SK-N-SH treated with all-trans-retinoic acid at 6 μM for 48 hours (cell line): ENCODE measurements at places on chromosomes 5 and 9.

GRCh38 chr5:113128082-113128481 lies 151.5 kb downstream of the DCP2 start:
- no peak for ATAC-seq

DNA sequence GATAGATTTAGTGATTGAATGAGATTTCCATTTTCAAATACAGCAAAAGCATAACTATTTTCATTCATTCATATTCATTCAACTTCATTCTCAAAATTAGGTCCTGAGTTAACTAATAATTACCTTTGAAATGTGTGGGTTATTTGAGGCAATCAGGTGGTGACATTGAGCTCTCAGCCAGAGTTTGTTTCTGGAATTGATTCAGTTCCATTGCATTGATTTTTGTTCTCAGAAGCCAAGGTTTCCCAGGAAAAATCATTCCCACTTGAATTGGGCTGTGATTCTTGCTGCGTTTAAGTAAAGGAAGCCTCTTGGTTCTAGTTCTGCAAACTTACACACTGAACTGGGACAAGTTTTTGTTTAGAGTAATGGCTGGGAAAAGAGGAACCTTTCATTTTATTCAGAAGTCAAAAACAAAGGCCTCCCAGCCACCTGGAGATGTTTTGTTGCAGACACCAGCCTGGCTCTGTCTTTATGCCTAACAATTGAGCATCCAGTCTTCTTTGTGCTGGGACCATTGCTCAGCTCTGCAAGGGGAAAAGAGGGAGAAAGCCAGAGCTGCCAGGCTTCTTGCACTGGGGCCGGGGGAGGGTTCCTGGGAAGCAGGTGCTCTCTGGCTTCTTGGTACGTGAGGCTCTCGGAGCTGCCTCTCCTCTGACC lies 198.6 kb downstream of the TRIO start:
- no peak for ATAC-seq

GRCh38 chr9:8389531-8389930 lies 590.0 kb upstream of the DMAC1 start:
- no peak for ATAC-seq

DNA sequence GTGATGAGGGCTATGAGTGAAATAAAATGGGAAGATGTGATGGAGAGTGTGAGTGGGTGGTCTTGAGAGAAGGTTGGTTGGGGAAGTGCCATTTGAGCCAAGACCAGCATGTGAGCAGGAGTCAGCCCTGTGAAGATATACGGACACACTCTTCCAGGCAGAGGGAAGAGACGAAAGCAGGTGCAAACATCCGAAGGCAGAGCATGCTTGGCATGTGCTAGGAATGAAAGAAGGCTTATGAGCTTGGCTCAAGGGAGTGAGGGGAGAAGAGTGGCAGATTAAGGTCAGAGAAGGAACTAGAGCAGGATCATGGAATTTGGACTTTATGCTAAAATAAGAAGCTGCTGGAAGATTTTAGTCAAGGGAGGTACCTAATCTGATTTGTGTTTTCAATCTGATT lies 23.6 kb upstream of the CCDC112 start:
- ATAC-seq: no peak

GRCh38 chr9:84701801-84702200 lies 32.3 kb downstream of the NTRK2 start:
- no peak for ATAC-seq

DNA sequence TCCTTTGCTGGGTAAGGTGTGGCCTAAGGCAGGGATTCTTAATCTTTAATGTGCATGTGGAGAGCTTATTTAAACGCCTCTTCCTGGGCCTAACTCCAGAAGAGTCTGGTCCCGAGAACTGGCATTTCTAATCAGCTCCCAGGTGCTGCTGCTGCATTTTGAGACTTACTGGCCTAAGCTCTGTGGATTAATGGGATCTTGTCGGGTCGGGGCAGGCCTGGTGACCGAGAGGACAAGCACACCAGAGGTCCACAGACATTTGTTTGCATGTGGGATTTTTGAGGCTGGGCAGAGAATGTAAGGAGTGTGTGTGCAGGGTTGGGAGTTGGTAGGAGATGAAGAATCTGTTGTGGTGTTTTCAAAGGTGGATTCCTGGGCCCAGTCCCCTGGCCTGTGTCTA lies 95.0 kb upstream of the DAP start:
- ATAC-seq: no peak

GRCh38 chr5:52342361-52342760 lies 445.4 kb upstream of the ITGA1 start:
- no peak for ATAC-seq

GRCh38 chr9:102506406-102506805 lies 488.7 kb upstream of the CYLC2 start:
- no peak for ATAC-seq

DNA sequence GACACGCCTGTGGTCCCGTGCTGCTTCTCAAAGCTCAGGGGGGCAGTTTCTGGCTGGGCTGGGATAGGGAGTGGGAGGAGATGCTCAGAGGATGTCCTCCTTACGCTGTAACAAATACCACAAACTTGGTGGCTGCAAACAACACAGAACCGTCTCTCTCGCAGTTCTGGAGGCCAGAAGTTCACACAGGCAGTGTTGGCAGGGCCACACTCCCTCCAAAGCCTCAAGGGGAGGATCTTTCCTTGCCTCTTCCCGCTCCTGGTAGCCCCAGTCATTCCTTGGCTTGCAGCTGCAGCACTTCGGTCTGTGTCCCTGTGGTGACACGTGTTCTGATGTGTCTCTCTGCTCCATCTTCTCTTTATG lies 10.4 kb upstream of the ORM1 start:
- no peak for ATAC-seq

DNA sequence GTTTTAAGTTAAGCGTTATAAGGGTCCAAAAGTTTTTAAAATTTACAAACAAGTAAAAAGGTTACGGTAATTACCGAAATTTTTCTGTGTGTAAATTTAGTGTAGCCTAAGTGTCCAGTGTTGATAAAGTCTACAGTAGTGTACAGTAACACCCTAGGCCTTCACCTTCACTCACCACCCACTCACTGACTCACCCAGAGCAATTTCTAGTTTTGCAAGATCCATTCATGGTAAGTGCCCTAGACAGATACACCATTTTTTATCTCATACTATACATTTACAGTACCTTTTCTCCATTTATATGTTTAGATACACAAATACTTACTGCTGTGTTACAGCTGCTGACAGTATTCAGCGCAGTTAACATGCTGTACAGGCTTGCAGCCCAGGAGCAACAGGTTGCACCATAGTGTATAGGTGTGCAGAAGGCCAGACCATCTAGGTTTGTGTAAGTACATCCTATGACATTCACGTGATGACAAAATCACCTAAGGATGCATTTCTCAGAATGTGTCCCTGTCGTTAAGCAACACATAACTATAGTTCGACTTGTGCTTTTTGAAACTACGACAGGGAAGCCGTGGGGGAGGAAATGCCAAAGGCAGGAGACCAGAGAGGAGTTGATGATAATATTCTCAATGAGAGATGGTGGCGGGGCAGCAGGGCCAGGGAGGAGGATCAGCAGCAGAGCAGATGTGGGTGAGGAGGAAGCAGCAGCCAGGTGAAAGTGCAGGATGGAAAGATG lies 48.6 kb downstream of the PSMB7 start:
- ATAC-seq: no peak
